ENCODE measurements at places on chromosomes 7 and 10. TPM values are rescaled to one million over a fixed set of nuclear protein-coding genes. Genes with fewer than 3 reads are reported as not detected.
A peak's percentile ranks its signal among the peaks of the same experiment; 100 is the strongest.

DNA sequence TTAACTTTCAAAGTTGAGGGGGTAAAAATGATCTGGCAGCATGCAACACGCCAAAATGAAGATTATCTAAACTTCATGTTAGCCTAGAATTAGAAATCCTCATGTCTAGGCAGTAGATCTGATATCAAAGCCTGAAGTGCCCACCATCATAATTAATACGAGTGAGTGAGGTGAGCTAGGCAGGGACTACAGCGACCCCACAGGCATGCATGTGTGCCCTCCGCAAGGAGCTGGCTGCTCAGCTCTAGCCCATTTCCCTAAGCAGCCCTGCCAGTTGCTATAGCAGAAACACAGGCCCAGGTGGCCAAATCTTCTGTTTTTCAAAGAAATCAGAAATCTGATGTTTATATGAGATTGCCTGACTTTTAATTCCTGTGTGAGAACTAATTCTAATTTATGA lies 93.1 kb upstream of the IFRD1 start:
- no peak overlapping the region for H3K4me3 ChIP-seq
- no peak for DNase-seq
- H3K27ac ChIP-seq = no peak overlapping the region

- no peaks in the 10 kb centered on the region for H3K36me3 ChIP-seq
- H3K4me3 ChIP-seq = peak within 1 kb of the TSS; percentile 75
- H3K4me1 ChIP-seq = peaks cover 21% of the 10 kb centered on the region
- peak within 1 kb of the TSS; percentile 66 for H3K27ac ChIP-seq
- DNase-seq = peak; percentile 87
Measured at GRCh38 chr7:28180364-28181147, at the start of gene JAZF1. Gene JAZF1, minus strand, starts transcription at chr7:28180795.

GRCh38 chr7:133025056-133025455 lies 56.8 kb downstream of the CHCHD3 start:
- no peaks in the 10 kb centered on the region for H3K36me3 ChIP-seq
- no peaks in the 10 kb centered on the region for H3K27me3 ChIP-seq
- H3K4me3 ChIP-seq = no peak overlapping the region
- no peak overlapping the region for H3K27ac ChIP-seq

- no peak for DNase-seq
- H3K4me1 ChIP-seq = no peaks in the 10 kb centered on the region
- H3K27ac ChIP-seq = no peak overlapping the region
- no peak overlapping the region for H3K4me3 ChIP-seq
- peaks cover 3% of the 10 kb centered on the region for H3K27me3 ChIP-seq
Measured at GRCh38 chr7:34140066-34140465, 234.7 kb downstream of the BMPER start.

- H3K4me1 ChIP-seq = no peaks in the 10 kb centered on the region
- peaks cover 40% of the 10 kb centered on the region for H3K27me3 ChIP-seq
- no peaks in the 10 kb centered on the region for H3K36me3 ChIP-seq
- H3K27ac ChIP-seq = no peak overlapping the region
- DNase-seq = no peak
Measured at GRCh38 chr10:28788762-28789161, 111.4 kb downstream of the BAMBI start.

GRCh38 chr7:114432703-114433102 lies 18.1 kb downstream of the FOXP2 start:
- no peaks in the 10 kb centered on the region for H3K27me3 ChIP-seq
- no peak for DNase-seq
- H3K27ac ChIP-seq = no peak overlapping the region
- peaks cover 6% of the 10 kb centered on the region for H3K4me1 ChIP-seq
- no peak overlapping the region for H3K4me3 ChIP-seq

DNA sequence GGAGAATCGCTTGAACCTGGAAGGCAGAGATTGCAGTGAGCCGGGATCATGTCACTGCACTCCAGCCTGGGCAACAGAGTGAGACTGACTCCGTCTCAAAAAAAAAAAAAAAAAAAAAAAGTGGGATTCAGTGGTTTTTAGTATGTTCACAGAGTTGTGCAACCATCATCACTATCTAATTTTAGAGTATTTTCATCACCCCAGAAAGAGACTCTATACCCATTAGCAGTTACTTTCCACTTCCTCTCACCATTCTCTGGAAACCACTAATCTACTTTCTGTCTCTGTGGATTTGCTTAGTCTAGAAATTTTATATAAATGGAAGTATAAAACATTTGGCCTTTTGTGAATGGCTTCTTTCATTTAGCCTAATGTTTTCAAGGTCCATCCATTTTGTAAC lies 113.4 kb downstream of the ST7 start:
- H3K4me3 ChIP-seq = no peak overlapping the region
- peaks cover 57% of the 10 kb centered on the region for H3K4me1 ChIP-seq
- H3K27me3 ChIP-seq = no peaks in the 10 kb centered on the region
- no peak overlapping the region for H3K27ac ChIP-seq
- peaks cover 5% of the 10 kb centered on the region for H3K36me3 ChIP-seq

DNA sequence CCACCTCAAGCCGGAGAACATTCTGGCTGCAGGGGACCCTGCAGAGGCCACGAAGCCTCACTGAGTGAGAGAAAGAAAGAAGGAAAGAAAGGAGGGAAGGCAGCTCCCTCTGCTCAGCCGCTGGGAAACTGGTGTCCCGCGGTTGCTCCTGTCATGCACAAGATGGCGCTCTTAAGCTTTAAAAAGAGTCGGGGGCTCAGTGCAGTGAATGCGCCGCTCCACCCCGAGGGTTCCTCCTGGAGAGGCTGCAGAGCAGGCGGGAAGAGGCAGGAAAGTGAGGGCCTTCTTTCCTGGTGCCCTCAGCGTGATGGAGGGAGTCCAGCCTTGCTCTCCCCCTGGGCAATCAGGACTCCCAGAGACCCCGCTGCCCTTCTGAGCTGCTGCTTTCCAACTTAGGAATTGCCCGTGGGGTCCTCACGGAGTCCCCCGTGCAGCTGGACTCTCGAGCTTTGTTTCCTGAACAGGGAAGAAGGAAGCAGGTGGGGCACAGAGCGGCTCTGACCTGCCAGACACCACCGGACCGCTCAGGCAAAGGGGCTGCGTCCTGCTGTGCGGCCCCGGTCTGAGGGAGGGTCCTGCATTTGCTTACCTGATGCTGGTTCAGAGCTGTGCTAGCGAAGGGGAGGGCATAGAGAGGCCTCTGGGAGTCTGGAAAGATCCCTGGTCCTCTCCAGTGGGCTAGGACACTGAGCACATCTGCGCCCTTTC lies 141.9 kb upstream of the MKI67 start:
- no peaks in the 10 kb centered on the region for H3K36me3 ChIP-seq
- DNase-seq = no peak
- no peaks in the 10 kb centered on the region for H3K4me1 ChIP-seq
- no peak overlapping the region for H3K27ac ChIP-seq
- H3K27me3 ChIP-seq = peaks cover 6% of the 10 kb centered on the region
- H3K4me3 ChIP-seq = no peak overlapping the region

GRCh38 chr7:150564006-150564405 lies 3.2 kb upstream of the GIMAP4 start:
- no peak overlapping the region for H3K4me3 ChIP-seq
- H3K27ac ChIP-seq = no peak overlapping the region
- H3K4me1 ChIP-seq = no peaks in the 10 kb centered on the region
- no peaks in the 10 kb centered on the region for H3K36me3 ChIP-seq
- H3K27me3 ChIP-seq = no peaks in the 10 kb centered on the region

The FOXP2 gene
- total RNA-seq = 25.0 TPM

- DNase-seq = no peak
- no peaks in the 10 kb centered on the region for H3K27me3 ChIP-seq
- no peaks in the 10 kb centered on the region for H3K36me3 ChIP-seq
- H3K4me1 ChIP-seq = peaks cover 17% of the 10 kb centered on the region
- no peak overlapping the region for H3K27ac ChIP-seq
Measured at GRCh38 chr10:76319661-76320060, 888.2 kb downstream of the LRMDA start.

GRCh38 chr10:63920926-63921325 lies 399.7 kb downstream of the REEP3 start:
- H3K27me3 ChIP-seq = peaks cover 11% of the 10 kb centered on the region
- no peaks in the 10 kb centered on the region for H3K36me3 ChIP-seq
- H3K4me1 ChIP-seq = no peaks in the 10 kb centered on the region
- no peak overlapping the region for H3K27ac ChIP-seq
- H3K4me3 ChIP-seq = no peak overlapping the region

DNA sequence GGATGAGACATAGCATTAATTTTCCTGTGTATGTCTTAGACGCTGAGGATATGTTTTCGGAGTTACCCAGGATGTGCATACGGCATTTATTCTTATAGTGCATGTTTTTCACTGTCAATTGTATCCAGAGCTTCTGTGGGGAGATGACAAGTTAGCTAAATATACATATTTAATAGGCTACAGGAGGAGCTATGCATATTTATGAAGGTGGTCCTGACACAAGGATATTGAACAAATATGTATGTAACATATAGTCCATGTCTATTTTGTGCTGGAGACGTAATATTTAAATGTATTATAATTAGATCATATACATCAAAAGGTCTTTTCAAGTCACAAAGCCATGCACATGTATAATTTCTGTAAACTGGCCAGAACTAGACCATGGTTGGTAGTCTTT lies 16.0 kb downstream of the IL6 start:
- no peaks in the 10 kb centered on the region for H3K4me1 ChIP-seq
- no peaks in the 10 kb centered on the region for H3K36me3 ChIP-seq
- no peak overlapping the region for H3K27ac ChIP-seq
- no peak for DNase-seq

The HDAC9 gene
- total RNA-seq = 0.81 TPM

- no peak overlapping the region for H3K4me3 ChIP-seq
- H3K27me3 ChIP-seq = no peaks in the 10 kb centered on the region
- no peaks in the 10 kb centered on the region for H3K4me1 ChIP-seq
- no peaks in the 10 kb centered on the region for H3K36me3 ChIP-seq
Measured at GRCh38 chr7:126370038-126370668, 882.6 kb downstream of the GRM8 start.

The TMEM273 gene
- total RNA-seq = not detected

The MYO1G gene
- total RNA-seq = 0.05 TPM

DNA sequence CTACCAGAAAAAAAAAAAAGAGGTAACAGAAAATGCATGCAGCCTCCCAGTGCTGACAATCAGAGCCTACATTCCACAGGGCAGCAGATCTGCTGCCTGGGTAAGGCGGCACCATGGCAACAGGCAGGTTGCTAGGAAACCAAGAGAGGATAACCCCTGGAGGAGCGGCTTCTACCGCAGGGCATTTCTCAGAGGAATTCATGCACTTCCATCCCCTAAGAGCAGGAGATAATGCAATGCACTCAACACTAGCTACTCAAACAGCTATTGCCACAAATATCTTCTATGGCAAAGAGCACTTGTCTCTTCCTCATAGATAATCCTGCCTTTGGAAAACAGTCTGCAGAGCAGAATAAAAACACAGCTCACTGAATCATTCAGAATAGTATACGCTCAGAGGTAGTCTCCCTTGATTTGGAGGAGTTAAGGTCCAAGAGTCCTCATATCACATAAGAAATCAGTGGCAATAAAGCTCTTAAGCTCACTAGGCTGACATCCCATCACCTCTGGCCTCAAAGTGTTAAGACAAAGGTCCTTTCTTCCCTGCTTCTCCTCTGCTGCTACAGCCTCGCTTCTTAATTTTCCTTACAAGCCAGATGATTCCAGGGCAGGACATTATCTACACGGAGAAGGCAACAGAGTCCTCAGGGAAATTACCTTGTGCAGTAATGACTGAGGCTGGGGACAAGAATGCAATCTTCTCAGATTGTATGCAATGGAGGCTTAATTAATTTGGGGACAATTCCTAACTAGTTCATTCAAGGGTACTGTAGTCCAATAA lies 10.7 kb downstream of the PSAP start:
- peak overlapping the region; percentile 92 for H3K27ac ChIP-seq
- peak; percentile 94 for DNase-seq
- peaks cover 3% of the 10 kb centered on the region for H3K36me3 ChIP-seq
- H3K4me3 ChIP-seq = peak overlapping the region; percentile 16
- peaks cover 63% of the 10 kb centered on the region for H3K4me1 ChIP-seq

The HNRNPA2B1 gene
- 484 TPM for total RNA-seq

- H3K36me3 ChIP-seq = no peaks in the 10 kb centered on the region
- DNase-seq = no peak
- H3K27ac ChIP-seq = no peak overlapping the region
- H3K4me1 ChIP-seq = peaks cover 27% of the 10 kb centered on the region
- H3K4me3 ChIP-seq = no peak overlapping the region
Measured at GRCh38 chr10:62384057-62384446, 9.9 kb downstream of the ZNF365 start.

DNA sequence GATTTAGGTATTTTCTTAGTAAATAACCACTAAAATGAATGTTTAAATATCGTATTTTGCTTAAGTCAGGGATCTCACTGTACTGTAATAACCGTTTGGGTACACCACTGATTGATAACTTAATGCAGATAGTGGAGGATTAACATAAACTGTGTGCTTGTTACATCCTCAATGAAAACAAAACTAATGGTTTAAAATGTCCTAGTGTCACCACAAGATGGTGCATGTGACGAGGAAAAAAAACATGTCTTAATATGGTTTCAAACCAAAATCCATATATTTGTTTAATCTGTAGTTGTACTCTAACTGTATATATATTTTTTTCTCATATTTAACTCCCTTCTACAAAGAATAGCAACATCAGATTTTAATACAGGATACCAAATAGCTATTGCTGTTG lies 19.2 kb downstream of the ARMC10 start:
- H3K27ac ChIP-seq = no peak overlapping the region
- no peak overlapping the region for H3K4me3 ChIP-seq
- DNase-seq = no peak
- H3K4me1 ChIP-seq = no peaks in the 10 kb centered on the region

- H3K36me3 ChIP-seq = no peaks in the 10 kb centered on the region
- peaks cover 11% of the 10 kb centered on the region for H3K4me1 ChIP-seq
- DNase-seq = no peak
- no peak overlapping the region for H3K27ac ChIP-seq
- peaks cover 44% of the 10 kb centered on the region for H3K27me3 ChIP-seq
Measured at GRCh38 chr10:14727924-14728323, 46.8 kb downstream of the FAM107B start.

The ANKRD61 gene
- not detected for total RNA-seq

DNA sequence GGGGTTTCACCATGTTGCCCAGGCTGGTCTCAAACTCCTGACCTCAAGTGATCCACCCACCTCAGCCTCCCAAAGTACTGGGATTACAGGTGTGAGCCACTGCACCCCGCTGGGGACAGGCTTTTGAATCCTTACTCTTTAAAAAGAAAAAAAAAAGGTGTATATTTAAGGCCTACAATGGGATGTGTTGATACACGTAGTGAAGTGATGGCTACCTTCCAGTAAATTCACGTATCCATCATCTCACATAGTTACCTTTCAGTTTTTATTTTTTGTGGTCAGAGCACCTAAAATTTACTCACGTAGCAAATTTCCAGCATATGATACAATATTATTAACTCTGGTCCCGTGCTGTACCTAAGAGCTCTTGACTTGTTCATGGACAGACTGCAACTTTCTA lies 119.5 kb upstream of the INSYN2A start:
- no peaks in the 10 kb centered on the region for H3K27me3 ChIP-seq
- DNase-seq = no peak
- peaks cover 17% of the 10 kb centered on the region for H3K4me1 ChIP-seq
- no peak overlapping the region for H3K27ac ChIP-seq
- no peak overlapping the region for H3K4me3 ChIP-seq
- no peaks in the 10 kb centered on the region for H3K36me3 ChIP-seq

The ENTPD1 gene
- 1.2 TPM for total RNA-seq

- no peaks in the 10 kb centered on the region for H3K36me3 ChIP-seq
- no peak overlapping the region for H3K27ac ChIP-seq
- no peak overlapping the region for H3K4me3 ChIP-seq
Measured at GRCh38 chr7:94706996-94707740, 51.2 kb upstream of the SGCE start.

The ELAPOR2 gene
- total RNA-seq = 25.7 TPM

The AUTS2 gene
- total RNA-seq = 65.3 TPM

- H3K4me3 ChIP-seq = peak overlapping the region; percentile 77
- no peaks in the 10 kb centered on the region for H3K27me3 ChIP-seq
- peak overlapping the region; percentile 83 for H3K27ac ChIP-seq
Measured at GRCh38 chr10:114304571-114305421, 65.7 kb downstream of the VWA2 start.

GRCh38 chr10:58384095-58384494 lies 1.1 kb upstream of the TFAM start:
- DNase-seq = no peak
- peaks cover 11% of the 10 kb centered on the region for H3K36me3 ChIP-seq
- no peaks in the 10 kb centered on the region for H3K27me3 ChIP-seq
- H3K4me3 ChIP-seq = peak overlapping the region; percentile 100

The CFTR gene
- not detected for total RNA-seq

All from osteocyte (in vitro differentiated cells).